ENCODE measurements at places on chromosomes 7 and 10.

- peak; percentile 1 for DNase-seq
Observed at GRCh38 chr7:100827330-100828226, at the start of gene EPHB4. EPHB4 (minus strand) TSS chr7:100827523; CDS start chr7:100827030, 493 bp downstream.

- DNase-seq: no peak
Observed at GRCh38 chr7:35691827-35692307, 3.1 kb downstream of the HERPUD2 start.

DNA sequence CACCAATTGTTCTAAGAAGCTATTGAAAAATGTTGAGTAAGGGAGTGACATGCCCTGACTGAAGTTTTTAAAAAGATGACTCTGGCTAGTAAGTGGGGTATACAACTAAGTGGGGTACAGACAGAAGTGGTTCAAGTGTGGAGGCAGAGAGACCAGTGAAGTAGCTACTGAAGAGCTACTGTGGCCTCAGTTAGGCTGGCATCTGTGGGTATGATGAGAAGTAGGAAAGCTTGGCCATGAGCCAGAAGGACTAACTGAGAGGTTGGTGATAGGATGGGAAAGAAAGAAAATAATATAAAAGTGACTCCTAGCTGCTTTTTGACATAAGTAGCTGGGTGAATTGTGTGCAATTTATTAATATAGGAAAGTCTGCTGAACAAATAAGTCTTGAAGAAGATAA is 176.6 kb downstream of the SEMA3D start:
- no peak for DNase-seq

- no peak for DNase-seq
Observed at GRCh38 chr10:117619707-117620405, 77.3 kb downstream of the EMX2 start.

DNA sequence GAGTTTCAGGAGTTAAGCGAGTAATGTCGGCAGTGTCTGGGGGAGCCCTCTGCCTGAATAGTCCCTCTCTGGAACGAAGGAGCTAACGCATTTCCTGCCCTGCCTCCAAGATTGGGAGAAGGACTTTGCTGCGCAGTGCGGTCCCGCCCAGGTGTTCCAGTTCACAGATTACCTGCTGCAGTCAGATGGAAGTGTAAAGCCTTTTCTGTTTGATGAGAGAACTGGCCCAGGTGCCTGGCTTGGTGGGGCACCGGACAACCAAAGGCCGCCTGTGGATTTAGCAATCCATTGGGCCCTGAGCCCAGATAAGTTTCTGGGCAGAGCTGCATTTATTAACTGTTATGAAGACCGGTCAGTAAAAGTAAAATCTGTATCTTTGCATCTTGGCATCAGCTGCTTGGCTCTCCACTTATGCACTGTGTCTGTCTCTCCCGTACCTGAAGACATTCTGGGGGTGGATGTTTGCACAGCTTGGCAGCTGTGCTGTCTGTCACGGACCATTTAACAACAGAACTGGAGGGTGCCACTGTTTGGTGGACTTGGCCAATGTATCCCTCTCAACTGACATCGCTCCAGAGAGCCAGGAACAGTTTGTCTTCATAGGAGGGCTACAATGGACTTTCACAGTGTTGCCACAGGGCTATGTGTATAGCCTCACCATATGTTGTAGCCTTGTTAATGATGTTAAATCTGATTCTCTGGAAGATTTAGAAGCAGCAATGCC is 654.7 kb upstream of the ZWINT start:
- DNase-seq: peak; percentile 69

DNA sequence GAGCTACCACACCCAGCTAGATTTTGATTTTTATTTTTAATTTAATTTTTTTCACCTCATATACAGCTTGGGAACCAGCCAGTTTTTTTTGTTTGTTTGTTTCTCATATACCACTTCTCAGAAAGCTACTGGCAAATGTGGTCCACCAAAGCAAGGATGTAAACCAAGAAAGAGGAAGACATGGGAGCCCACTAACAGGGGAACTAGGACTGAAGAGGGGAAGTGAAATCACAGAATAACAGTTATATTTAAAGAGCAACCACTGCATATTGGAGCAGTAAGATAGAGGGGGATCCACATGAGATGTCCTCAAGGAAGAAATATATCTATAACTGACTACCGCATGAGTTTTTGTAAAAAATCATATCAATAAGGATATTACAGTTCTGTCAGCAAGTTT is 10.5 kb downstream of the CPVL start:
- DNase-seq: no peak

GRCh38 chr7:26532471-26532870 is 240.8 kb downstream of the SNX10 start:
- DNase-seq: no peak

GRCh38 chr7:93972029-93972725 is 32.0 kb downstream of the BET1 start:
- DNase-seq: no peak

DNA sequence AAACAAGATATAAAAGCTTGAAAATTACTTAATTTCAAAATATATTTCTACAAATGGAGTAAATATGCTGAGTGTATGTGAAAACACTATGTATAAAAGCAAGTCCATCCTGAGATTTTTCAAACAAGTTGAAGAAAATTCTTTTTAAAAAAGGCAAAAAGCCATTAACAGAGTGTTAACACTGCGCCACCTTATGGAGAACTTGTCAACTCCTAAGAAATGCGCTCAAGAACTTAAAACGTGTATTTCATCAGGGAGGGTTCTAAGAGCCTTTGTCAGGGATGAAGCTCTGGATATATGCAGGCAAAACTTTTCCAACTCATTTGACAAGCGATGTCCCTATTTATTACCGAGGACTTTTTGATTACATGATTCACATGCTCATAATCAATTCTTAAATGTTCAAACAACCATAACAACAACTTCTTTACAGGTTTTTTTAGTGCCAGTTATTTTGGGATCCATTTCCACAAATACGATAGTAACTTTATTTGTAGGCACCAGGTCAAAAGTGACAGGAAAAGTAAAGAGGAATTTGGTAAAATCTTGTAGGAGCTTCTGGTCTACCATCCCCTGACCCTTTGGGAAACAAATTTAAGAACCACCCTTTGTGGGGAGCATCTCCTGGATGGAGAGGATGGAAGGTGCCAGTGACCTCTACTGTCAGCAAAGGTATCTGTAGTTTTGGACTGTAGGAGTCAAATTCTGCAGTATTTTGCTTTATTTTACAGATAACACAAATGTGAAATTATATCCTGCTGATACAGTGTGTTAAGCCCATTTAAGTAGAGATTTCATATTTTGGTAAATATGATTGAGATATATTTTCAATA is 23.2 kb downstream of the CALCR start:
- peak; percentile 21 for DNase-seq

DNA sequence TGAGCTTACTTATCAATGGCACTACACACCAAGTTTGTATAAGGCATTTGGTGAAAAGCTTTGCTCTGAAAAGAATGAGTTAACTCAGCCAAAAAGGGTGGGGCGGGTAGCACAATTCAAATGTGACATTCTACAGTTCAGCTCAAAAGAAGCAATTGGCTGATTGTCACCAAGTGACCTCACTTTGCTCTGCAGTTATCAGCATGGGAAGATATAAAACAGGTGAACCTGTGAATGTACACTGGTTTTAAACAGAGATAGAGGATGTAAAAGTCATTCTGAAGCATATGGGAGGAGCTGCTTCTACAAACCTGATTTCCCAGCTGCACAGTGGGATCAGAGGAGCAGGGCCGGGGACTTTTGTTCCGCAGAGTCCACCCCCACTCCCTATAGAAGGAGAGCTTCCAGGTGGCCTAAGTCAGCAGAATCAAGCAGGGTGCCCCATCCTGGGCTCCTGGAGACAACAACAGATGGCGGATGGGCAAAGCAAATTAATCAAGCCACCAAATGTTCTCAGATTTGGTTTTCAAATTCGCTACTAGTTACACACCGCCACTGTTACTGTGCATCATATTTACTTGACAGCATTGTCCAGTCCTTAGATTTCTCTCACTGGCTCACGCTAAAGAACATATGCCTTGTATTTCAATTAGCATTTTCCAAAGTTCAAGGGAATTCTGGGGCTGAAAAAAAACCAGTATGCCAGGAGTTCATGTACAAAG is 27.5 kb upstream of the NPVF start:
- no peak for DNase-seq

- DNase-seq: no peak
Observed at GRCh38 chr7:40306025-40306424, 171.2 kb downstream of the SUGCT start.

- peak; percentile 82 for DNase-seq
Observed at GRCh38 chr7:151341357-151342101, at the start of gene NUB1. NUB1 (plus strand) TSS chr7:151341812; CDS start chr7:151345350, 3,538 bp downstream.

DNA sequence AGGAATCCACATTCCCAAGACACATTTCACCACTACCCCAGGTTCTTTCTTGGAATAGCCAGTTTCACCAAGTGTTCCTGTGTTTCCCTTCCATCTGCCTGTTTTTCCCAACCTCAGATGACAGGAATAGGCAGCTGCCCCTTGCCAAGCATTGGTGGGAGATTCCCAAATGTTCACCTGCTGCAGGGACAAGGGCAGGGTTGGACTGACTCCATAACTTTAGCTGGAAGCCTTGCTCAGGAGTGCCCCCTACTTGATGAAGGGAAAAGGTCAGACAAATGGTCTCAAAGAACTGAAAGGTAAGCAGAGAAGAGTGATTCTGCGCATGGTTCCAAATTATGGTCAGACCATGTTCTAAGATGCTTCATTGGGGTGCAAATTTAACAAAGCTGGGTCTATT is 45.1 kb upstream of the LYZL1 start:
- DNase-seq: no peak

- DNase-seq: no peak
Observed at GRCh38 chr7:115060095-115060870, 138.4 kb downstream of the MDFIC start.

- no peak for DNase-seq
Observed at GRCh38 chr10:27680006-27680557, 65.5 kb downstream of the MKX start.

- DNase-seq: no peak
Observed at GRCh38 chr10:102455893-102456471, 4.6 kb upstream of the C10orf95 start.

DNA sequence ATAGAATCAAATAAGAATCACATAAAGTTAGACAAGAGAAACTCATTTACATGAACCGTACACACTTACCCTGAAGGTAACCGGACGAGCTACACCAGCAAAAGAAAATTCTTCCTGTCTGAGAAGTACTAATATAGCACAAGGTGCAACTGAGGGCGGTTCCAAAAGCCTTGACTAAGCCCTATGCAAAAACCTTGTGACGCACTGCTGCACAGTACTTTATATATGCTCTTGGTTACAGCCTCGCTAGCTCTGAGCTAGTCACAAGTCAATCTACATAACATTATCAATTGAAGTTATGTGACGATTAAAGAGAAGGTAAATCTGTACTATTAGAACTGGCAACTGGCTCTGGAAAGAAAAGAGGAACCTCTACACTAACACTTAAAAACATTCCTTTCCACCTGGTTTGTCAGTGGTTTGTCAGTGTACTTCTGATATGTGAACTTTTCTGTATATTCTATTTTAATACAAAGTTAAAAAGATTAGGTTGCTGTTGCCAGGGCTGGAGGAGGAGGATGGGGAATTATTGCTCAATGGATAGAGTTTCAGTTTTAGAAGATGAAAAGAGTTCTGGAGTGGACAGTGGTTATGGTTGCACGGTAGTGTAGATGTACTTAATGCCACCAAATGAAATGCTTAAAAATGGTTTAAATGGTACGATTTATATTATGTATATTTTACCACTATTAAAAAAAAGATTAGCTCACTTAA is 21.6 kb downstream of the NT5C3A start:
- DNase-seq: no peak

DNA sequence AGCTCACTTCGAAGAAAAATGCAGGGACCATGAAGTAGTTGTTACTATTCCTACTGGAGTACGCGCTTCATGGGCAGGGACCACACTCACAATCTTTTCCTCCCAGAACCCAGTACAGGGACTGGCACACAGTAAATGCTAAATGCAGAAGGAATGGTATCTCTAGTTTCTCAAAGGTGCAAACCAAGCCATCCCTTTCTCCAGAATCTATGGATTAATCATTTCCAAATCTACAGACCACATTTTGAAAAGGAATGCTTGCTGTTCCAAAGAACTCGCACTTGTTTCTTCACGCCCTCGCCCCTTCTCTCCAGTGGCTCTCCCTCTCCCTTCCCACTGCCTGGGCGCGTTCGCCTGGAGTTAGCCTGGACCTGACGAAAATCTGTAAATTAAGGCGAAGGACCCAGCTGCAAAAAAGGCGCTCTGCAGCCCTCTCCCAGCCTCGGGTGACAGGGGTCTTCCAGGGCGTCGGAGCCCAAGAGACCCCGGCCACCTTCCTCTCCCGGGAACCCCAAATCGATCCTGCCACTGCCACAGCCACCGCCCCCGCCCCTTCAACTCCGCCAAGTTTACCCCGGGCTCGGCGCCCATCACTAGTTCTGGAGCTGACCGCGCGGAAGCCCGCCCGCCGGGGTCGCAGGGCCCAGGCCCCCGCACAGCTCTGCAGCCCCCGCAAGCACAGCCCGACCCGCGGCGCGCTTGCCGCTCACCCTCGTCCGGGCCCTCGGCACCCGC is 527 bp downstream of the PDIA4 start:
- no peak for DNase-seq

GRCh38 chr7:157397731-157398691 is 61.2 kb downstream of the DNAJB6 start:
- DNase-seq: peak; percentile 36

DNA sequence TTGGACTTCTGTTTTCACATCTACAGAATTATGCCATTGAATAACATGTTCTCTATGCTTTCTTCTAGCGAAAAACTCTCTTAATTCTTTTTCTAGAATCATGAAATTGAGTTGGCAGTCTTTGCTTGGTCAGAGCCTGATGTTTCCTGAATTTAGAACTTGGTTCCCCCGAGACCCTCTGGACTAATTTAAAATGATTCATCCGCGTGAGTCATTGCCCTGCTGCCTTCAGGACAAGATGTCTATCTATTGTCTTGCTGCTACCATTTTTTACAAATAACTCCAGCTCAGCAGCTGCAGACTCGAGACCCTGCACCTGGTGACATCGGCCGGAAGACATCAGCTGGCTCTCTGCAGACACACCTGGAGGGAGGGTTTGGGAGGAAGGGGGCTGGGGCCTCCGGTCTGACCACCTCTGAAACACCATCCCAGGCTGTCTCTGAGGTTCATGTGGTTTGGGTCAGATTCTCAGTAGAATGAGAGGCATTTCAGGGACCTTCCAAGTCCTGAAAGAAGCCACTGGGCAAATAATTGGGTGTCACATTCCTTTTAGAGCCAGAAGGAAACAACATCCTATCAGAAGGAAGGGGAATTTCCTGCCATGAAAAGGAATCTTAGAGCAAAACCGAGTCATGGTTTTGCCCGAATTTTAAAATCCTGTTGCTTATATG is 20.9 kb upstream of the KLF6 start:
- peak; percentile 57 for DNase-seq

All from NCI-H748 treated with DMSO at 0.1 percent for 48 hours (cell line).